Kidney (tissue), 22 donors: ENCODE measurements at places on chromosomes 3 and 15. TPM values are rescaled to one million over a fixed set of nuclear protein-coding genes. Genes with fewer than 3 reads are reported as not detected.

Gene SPG21
- total RNA-seq: 82.8 TPM

GRCh38 chr3:191634902-191635301 lies 173.9 kb downstream of the PYDC2 start:
- DNase-seq: no peak

Gene AADACL2
- total RNA-seq: not detected

GRCh38 chr15:59548501-59549226 lies 62.9 kb upstream of the GCNT3 start:
- no peak for DNase-seq

DNA sequence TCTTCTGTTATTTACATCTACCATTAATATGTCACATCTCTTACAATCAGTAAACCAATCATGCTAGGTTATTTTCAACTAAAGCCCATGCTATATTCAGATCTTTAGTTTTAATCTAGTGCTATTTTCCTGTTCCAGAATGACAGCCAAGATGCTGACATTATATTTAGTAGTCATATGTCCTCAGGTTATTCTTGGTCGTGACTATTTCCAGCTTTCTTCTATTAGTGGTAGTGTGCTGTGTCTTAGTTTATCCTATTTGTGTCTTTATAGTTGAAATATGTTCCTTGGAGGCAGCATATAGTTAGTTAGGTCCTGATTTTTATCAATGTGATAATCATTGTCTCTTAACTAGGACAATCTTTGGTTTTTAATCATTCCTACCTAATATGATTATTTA lies 566.5 kb downstream of the CADM2 start:
- DNase-seq: no peak

Gene TRIM59
- 4.8 TPM for total RNA-seq
